ENCODE measurements at places on chromosomes 3 and 15.

GRCh38 chr3:49792371-49793150 is 6.2 kb upstream of the IP6K1 start:
- DNase-seq = no peak

DNA sequence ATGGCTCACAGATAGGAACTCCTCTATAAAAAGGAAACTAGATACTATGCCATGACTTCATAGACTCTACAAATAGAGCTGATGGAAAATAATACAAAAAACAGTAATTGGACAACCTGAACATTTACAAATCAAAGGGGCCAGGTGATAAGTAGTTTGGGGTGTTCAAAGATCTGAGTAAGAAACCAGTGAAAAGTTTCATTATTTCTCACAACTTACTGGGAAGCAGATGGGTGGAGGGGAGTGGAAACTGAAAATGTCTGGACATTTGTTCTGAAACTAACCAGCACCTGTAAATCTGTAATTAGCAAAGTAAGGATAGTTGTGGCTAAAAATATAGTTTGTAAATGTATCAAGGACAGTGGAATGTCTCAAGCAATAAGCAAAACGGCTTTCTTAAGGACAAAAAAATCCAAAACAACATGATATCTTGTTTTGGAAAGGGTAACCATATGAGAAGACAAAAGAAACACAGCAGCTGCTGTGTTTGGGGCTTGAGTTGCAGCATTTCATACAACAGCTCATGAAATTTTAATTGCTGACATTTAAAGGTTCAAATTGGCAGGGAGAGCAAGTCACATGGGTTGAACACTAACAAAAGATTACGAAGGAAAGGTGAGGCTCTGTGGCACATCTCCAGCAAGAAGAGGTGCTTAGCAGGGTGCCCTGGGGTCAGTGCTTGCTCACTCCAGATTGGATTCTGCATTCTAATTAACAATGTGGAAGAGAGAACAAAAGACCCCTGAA is 26.8 kb upstream of the THBS1 start:
- DNase-seq = no peak

GRCh38 chr15:39922462-39923092 is 2.5 kb upstream of the GPR176 start:
- no peak for DNase-seq

GRCh38 chr15:47814620-47815019 is 97.3 kb downstream of the SEMA6D start:
- DNase-seq = no peak

DNA sequence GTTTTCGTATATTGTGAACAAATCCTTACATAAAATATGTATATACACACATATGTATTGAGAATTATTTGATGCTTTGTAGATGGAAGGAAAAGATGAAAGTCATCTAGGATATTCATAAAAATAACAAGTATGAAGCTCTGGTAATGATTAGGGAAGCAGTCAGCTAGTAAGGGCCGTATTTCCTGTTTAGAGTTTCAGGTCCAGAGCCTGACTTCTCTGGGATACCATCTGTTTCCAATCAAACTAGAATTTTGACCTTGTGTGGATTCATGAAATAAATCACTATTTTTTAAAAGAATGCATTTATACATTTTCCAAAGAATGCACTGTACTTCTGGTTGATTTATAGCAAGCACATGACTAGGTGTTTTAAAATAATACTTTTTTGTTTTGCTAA is 156.1 kb upstream of the CGNL1 start:
- no peak for DNase-seq

DNA sequence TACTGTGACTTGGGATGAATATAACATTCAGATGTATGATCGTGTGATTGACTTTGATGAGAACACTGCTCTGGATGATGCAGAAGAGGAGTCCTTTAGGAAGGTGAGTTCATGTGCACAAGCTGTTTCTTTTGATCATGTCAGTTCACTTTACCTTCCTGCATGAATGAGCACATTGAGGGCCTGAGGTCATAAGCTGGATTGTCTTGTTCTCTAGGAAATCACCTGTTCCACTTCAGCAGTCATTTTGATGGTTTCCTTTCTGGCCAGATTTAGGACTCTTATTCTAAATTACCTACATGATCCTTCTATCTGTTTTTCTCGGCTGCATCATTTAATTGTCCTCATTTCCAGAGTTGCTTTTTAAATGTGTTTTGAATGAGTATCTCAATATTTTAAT is 4.1 kb downstream of the RCN2 start:
- no peak for DNase-seq

DNA sequence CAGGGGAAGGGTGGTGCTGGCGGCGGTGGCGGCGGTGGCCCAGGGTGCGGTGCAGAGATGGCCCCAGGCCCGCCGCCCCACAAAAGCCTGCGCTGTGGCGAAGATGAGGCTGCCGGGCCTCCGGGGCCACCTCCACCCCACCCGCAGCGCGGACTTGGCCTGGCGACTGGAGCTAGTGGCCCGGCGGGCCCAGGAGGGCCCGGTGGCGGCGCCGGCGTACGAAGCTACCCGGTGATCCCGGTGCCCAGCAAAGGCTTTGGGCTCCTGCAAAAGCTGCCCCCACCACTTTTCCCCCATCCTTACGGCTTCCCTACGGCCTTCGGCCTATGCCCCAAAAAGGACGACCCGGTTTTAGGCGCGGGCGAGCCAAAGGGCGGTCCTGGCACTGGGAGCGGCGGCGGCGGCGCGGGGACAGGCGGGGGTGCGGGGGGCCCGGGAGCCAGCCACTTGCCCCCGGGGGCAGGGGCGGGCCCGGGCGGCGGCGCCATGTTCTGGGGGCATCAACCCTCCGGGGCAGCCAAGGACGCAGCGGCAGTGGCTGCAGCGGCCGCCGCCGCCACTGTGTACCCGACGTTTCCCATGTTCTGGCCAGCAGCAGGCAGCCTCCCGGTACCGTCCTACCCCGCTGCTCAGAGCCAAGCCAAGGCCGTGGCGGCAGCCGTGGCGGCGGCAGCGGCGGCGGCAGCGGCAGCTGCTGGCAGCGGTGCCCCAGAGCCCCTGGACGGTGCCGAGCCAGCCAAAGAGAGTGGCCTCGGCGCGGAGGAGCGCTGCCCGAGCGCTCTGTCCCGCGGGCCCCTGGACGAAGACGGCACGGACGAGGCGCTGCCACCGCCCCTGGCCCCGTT is 1.6 kb downstream of the SKOR1 start:
- DNase-seq = no peak

GRCh38 chr3:53693451-53693850 is 152.8 kb downstream of the CHDH start:
- DNase-seq = no peak

DNA sequence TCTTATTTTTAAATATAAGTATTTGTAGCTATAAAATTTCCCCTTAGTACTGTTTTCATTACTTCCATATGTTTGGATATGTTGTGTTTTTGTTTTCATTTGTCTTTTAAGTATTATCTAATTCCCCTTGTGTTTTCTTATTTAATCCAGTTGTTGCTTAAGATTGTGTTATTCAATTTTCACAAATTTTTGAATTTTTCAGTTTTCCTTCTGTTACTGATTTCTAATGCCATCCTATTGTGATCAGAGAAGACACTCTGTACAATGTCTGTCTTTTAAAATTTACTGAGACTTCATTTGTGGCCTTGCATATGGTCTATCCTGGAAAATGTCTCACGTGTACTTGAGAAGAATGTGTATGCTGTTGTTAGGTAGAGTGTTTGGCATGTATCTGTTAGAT is 795.6 kb upstream of the CFAP20DC start:
- DNase-seq = no peak

DNA sequence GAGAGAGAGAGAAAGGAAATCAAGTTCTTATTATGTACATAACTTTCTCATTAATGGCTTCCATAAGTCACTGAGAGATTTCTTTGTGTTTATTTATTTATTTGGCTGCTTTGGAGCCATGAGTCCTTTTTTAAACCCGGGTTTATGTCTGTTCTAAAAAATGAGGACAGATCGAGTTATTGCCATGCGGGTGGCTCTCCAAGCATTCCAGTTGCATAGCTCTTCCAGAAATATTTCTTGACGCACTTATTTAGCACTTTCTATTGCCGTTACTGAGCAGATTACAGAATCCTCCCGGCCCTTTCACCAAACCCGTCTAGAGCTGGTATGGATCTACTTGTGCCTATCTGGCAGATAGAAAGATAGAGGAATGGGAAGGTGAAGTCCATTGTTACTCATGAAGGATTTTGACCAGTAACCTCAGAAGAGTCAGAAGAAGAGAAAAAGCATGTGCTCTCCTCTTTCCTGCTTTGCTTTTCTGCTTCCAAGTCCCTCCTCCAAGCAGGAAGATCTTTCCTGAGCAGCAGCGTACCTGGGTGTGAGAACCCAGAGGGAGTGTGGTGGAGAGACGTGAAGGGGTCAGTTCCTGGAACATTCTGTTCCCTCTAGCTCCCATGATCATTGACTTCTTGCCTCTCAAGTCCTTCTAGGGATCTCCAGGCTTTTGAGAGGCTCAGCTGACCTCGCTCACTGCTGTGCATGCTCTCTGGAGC is 112.8 kb downstream of the LPP start:
- DNase-seq = no peak

DNA sequence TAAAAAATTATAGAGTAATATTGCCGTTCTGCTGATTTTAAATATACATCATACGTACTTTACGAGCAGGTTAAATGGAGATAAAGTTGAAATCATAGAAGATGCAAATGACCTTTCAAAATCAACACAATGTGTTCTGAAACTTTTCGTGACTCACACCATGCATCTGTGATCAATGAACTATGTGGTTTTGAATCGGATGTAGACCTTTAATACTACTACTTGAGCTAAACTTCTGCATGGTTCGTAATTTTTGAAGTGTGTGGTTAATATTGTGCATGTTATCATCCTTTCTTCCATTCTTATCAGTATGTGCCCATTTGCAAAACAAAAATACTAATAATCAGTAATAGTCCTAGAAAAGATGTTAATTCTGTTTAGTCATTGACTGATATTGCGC is 58.9 kb downstream of the GASK1A start:
- no peak for DNase-seq

DNA sequence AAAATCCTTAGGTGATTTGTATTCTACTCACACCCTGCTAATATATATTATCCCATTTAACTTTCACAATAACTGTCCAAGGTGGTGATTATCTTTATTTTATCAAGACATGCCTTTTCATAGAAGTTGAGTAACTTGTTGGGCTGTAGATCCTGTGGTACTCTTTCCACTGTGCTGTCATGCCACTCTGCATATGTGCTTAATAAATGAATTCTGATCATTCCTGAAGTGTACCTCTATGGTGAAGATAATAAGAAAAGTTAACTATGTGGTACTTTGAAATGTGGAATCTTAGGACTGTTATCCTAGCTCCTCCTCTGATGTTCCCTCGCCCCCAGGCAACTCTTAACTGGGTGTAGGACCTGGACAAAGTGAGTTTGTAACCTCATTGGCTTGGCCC is 5.2 kb downstream of the SNRK start:
- DNase-seq = no peak

DNA sequence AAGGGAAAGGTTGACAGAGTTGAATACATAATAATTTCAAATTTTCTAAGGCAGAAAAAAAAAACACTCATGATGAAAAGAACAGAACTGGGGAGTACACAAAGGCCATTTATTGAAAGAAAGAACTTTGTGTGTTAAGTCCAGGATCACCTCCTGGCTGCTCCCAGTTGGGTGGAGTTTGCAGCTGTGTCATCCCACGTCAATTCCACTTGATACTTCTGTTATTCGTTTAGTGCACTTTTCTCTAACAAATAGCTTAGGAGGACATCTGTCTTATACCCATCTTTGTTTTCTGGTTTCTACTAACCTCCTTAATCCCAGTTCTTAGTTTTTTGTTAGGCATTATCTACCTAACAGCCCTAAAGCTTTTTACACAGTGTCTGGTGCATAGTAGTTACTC is 44.7 kb downstream of the SGO1 start:
- no peak for DNase-seq

DNA sequence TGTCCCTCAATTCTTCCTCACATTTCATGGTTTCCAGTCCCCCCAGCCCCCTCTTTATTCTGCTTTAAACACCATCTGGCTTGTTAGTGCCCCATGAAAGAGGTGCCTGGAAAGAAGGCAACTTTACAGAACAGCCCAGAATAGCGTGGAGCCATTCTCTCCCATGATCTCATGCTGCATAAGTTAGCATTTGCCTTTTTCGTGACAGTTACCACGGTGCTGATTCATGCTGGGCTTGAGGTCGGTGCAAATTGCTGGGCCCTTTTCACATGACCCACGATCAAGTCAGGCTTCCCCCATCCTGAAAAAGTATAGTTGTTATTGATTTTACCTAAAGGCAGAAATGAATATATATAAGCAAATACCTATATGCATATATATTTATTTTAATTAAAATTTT is 29.6 kb downstream of the SQOR start:
- DNase-seq = no peak

GRCh38 chr3:45123030-45123429 is 23.1 kb downstream of the CDCP1 start:
- DNase-seq = no peak

- DNase-seq = no peak
Observed at GRCh38 chr3:171444001-171444690, 16.1 kb downstream of the TNIK start.

DNA sequence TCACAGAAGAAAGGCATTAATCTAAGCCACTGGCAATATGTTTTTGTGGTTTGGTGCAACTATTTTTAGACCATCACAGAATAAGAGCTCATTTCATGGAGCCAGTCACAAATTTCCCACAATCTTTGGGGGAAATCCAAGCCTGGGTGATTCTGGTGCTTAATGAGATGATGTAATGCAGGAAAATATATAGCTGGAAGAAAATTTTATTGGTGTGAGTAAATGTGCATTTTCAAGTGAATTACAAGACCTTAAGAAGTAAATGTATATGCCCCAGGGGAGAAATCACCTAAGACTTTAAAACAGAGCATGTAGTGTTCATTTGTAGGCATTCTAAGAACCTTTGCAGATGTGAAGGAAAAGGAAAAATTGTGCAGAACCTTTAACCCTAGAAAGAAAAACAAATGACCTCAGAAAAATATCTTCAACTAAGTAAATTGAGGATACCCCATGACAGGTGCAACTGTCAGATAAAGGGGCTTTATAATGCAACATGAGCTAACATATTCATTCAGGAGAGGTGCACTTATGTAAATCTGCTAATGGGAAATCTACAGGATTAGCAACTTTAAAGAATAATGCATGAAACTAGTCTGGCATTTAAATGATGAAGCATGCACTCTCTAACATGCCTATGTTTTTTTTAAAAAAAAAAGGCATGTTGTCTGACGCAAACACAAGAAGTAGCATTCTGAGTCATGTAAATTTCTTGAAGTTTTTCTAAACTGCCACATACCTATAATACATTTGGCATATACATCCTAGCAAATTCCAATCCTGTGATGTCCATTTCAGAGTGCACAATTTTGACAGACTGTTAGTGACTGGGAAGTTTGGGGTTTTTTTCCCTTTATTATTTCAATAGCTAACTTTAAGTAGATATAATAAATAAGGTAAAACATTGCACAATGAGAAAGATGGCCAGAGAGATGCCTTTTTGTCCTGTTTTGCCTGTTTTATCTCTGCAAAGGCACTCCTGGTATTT is 105.1 kb downstream of the MEX3B start:
- no peak for DNase-seq

DNA sequence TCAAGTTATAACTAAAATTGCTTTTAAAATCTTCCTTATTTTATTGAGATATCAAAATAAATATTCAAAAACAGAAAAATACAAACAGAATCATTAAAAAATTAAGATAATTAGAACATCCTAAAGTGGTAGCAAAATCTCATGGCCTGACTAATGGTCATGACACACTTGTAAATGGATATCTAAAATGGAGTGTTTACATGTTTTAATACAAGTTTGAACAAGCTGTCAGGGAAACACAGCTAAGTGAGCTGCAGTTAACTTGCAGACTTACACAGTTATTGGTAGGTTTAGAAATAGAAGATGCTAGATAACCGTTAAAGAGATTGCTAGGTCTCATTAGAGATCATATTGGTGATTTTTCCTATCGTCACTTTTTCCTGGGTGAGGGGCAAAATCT is 242.3 kb downstream of the LPP start:
- no peak for DNase-seq
